ENCODE measurements at places on chromosomes 11 and 22.
A peak's percentile ranks its signal among the peaks of the same experiment; 100 is the strongest.

GRCh38 chr22:22371031-22371541 is 126.5 kb downstream of the VPREB1 start:
- DNase-seq: no peak

GRCh38 chr11:8963569-8964323 is 496 bp downstream of the TMEM9B start:
- peak; percentile 70 for DNase-seq

DNA sequence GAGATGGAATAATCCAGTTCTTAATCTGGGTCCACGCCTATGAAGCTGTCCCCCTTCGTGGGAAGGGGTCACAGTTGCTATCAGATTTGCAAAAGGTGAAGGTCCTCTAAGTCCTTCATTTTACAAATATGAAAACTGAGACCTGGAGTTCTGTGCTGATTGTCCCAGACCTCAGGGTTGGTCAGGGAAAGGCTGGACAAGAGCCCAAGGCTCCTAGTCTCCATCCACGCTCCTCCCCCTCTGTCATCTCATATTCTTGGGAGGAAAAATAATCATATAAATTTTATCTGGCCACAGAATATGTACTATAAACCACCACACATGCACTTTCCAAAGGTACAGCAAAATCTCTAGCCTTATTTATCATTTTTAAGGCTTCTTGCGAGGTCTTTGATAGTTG is 5.5 kb downstream of the PACSIN2 start:
- no peak for DNase-seq

- DNase-seq: no peak
Observed at GRCh38 chr22:29139965-29140782, 65.5 kb upstream of the EMID1 start.

GRCh38 chr22:42050641-42051180 is 19.9 kb downstream of the NAGA start:
- DNase-seq: no peak

DNA sequence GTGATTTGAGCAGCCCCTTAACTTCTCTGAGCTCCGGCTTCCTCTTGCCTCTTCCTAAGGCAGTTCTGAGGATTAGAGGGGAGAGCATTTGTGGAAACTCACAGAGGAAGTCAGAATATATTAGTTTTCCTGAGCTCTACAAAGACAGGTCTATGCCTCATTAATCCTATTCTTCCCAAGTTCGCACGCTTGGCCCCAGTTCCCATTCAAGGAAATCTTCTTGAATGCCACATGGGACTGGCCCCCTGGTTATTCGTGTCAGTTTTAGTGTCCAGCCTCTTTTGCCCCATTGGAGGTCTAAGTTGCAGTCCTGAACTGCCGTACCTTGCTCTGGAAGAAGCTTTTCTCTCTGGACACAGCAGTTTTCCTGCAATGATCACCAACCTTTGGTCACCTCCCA is 37.6 kb upstream of the ALX4 start:
- no peak for DNase-seq

GRCh38 chr11:120929664-120930154 is 94.2 kb upstream of the TBCEL start:
- peak; percentile 40 for DNase-seq

- DNase-seq: peak; percentile 43
Observed at GRCh38 chr11:61477727-61478148, 30.8 kb upstream of the LRRC10B start.

GRCh38 chr11:19919050-19919561 is 206.5 kb downstream of the NAV2 start:
- DNase-seq: peak; percentile 99

DNA sequence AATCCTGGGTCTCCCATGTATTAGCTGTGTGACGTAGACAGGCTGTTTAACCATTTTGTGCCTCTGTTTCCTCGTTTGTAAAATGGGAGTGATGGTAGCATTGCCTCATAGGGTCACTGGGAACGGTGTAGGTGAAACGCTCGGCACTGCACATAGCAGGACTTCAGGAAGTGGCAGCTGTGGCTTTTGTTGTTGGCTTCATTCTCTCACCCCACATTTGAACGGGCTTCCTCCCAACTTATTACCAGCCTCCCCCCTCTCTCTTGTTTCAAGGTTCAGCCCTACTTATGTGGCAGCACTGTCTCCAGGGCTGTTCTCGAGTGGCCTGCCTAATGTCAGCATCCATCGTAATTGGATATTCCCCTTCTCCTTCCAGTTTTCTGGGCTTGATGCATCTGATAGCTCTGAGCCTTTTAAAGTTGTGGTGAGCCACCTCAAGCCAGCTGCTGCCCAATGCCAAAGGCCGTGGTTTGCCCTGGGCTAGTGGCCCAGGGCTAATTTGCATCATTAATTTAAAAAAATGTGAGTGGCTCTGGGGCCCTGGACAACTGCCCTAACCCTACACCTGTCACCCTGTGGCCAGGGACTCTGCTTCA is 217.8 kb upstream of the TBCEL start:
- no peak for DNase-seq

GRCh38 chr11:106999196-106999595 is 19.1 kb downstream of the GUCY1A2 start:
- peak; percentile 49 for DNase-seq

DNA sequence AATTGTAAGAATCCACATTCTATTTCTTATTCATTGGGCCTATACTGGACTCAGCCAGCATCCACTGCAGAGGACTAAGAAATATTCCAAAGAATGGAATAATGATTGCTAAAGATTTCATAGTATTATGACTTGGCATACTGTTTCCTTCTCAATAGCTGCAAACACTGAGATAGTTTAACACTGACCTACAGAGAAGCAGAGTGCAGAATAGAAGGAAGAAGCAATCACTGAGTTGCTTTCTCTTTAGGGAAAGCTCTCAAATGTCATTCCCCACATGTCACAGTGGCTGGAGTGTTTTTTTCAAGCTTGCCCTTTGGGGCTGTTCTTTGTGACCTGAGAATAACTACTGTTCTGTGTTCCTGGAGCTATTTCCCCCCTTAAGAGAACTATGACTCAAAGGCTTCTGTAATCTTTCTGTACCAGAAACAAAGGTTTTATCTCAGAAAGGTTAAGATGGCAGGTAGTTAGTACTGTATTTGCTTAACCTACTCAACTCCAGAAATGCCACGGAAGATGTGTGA is 243.6 kb upstream of the LUZP2 start:
- no peak for DNase-seq

GRCh38 chr22:47854680-47855079 is 1092.2 kb downstream of the TBC1D22A start:
- DNase-seq: no peak

DNA sequence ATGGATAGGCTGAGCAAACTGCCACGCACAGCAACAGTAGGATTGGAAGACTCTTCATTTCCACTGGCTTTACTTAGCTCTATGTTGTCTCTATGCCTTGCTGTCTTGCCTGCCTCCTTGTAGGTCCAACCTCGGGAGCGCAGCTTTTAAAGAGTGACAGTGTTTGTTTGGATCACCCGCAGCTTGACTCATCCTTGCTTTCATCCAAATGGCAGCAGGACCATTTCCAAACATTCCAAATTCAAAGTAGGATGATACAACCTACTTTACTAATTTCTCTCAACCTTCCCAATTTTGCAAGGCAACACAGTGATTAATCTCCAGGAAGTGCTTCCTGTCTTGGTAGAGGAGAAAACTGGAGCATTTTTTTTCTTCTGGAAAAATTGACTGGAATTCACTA is at the start of gene MMP3:
MMP3 (minus strand) TSS at position 121 of the 400 bp plus-strand sequence; CDS start at position 58, 63 bp downstream.
- peak; percentile 87 for DNase-seq

DNA sequence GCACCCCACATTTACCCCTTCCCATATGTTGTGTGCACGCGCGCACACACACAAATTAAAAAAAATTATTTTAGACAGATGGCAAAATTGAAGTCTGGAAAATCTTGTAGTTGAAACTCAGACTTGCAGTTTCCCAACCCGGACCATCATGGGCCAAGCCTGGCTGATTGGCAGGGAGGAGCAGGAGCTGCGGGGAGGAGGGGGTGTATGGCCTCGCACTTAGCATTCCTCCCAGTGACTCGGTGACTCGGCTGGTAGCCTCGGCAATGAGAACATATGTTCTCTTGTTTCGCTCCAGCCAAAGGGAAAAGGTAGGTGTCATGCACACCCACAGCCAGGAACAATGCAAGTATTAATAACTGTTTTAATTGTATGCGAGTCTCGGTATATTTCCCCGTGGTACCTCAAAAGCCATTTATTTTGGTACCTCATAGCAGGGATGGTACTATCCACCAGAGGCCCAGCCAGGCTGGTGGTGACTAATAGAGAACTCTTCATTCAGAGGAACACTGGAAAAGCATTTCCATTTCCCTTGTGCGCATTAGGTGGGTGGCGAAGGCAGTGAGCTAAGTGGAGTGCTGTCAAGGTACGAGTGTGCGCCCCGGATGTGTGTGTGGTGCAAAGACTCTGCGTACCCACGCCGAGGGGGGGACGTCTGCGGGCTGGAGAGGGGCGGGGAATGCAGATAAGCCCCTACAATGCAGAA is 92.5 kb downstream of the DSCAML1 start:
- DNase-seq: no peak

DNA sequence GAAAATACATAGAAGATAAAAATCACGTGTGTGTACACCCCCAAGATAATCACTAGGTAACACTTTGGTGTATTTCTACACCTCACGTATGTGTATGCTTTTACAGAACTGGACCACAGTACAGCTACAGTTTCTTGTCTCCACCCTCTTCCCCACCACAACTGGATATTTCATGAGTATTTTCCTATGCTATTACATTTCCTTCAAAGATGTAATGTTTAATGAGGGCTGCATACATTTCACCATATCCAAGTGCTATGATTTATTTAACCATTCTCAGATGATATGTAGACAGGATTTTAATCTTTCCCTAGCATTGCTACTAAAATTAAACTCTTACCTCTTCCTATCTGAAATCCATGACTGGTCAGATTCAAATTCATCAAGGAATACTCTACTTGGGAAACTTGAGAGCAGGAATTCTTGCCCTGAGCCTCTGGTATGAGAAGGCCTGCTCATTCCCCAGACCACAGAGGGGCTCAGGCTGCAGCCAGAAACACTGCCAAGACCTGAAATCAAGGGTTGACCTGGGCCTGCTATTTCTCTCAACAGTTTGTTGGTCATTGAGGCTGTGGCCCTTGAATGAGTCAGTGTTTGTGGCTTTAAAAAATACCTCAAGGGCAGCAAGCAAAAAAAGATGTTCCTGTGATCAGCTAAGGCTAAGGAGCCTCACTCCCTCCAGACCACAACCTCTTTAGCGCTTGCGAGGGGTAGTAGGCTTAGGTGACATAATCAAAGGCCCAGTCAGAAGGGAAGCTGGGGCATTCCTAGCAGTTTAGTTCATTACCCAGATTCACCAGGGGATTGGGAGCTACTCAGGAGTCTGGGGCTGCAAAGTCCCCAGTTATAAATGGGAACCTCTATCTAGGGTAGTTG is 55.5 kb downstream of the ABTB2 start:
- DNase-seq: peak; percentile 97

DNA sequence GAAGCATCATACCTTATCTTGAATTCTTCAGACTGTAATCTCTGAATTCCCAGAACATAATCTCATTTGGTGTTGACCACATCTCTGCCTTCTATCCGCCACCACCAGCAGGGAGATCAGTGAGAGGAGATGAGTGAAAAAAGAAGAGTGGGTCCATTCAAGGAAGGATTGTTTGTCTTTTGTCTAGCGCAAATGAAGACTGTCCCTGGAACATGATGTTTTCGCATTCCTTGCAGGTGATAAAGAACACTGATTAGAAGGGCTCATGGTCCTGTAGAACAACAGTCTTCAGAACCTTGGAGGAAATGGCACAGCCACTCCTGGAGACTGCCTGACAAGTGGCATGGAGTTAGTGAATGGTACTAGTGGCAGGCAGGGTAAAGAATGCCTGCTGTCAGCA is 869.6 kb downstream of the JRKL start:
- no peak for DNase-seq

DNA sequence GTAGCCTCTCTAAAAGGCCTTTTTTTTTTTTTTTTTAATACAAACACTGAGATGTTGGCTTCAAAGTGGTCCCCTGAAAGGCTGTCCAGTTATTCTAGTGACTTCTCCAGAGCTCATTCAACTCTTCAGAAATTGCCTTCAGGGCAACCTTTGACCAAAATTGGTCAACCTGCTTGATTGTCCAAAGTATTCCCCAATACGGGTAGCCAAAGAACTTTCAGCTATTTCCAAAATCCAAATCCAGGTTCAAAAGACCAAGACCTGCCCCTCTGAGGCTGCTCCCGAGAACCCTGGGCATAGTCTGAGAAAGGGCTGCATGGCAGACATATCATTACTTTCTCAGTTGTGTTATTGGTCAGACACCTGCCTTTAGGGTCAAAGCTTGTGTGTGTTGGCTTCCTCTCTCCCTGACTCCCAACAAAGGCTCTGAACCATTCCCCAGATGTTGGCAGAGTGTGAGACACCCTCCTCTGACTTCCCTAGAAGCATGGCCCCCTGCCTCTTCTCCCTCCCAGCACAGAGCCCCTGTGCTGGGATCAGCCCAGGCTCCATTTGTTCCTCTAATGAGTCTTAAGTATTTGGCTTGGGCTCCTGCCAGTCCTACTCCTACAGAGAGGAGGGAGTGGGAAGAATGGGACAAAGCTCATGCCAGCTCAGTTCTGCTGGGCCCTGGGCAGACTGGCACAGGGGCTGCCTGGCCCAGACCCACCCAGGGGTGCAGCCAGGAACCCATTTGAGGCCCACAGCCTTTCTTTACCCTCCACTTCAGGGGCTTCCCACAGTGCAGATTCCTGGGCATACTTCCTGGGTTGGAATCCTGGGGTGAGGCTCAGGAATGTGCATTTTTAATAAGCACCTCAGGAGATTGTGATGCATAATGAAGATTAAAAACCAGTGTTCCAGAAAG is 30.3 kb downstream of the TNKS1BP1 start:
- DNase-seq: peak; percentile 78

DNA sequence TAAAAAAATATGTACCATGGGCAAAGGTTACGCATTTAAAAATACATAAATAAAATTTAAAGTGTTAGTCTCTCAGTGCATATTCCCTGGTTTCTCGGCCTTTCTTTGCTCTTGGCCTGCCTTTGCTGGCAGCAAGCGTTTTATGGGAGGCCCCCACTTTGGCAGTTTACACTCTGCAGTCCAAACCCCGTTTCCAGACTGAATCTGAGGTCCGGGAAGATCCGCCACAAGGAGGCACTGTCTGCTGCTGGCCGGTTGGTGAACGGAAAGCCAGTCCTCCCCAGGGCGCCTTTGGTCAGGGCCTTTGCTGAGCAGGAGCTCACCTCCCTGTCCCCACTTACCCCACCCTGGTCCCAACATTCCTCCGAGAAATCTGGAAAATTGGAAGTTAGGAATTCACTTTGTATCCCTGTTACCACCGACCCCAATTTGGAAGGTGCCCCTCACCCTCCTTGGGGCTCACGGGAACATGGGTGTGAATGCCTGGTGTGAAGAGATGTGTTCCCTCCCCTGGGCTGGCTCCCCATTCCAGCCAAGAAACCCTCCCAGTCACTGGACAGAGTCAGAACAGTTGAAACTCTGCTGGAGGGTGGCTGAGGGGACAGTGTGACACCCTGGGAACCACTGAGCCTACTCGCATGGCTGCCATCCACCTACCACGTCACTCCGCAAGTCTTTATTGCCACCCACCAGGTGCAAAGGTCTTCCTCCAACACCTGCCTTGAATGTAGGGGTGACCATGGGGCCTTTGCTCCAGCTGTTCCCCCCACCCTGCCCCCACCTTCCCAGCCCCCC is 9.4 kb upstream of the SF1 start:
- DNase-seq: peak; percentile 49

- DNase-seq: no peak
Observed at GRCh38 chr11:113481226-113481625, 6.0 kb upstream of the DRD2 start.

GRCh38 chr11:71245601-71246391 is 6.6 kb downstream of the SHANK2 start:
- DNase-seq: no peak

GRCh38 chr11:59097113-59097708 is 9.8 kb upstream of the FAM111B start:
- peak; percentile 69 for DNase-seq
